Midbrain (tissue), 1 donor: ENCODE measurements at places on chromosomes 1 and 21.

DNA sequence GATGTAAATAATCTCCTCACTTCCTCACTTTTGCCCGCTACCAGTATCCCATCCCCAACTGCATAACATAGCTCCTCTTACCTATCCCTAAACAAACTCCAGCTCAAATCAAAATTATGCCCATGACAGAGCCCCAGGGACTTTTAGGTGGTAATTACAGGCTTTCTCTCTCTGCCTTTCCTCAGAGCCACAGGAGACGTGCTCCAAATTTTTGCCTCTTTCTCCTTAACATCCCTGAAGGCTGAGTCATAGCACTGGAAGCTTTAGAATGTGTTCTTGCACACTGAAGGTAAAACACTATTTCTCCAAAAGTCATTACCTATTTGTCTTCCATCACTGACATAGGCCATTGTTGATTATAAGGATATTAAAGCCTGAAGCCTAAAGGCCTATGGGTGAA, 263.5 kb upstream of the PLD5 start:
- no peak for DNase-seq

DNA sequence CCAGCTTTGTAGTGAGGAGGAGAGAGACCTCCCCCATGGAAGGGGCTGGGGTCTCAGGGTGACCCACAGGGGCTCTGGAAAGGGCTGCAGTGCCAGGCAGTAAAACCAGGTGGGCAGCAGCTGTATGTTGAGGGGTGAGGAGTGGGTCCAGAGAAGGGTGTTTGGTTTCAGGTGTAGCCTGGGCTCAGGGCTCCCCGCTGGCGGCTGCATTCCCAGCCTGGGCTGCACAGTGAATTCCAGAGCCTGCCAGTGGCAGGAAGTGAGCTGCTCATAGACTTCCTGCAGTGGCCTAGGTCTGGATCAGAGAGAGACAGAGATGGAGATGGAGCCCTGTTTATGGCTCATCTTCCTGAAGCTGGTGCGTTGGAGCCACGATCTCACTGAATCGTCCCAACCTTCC, 356.4 kb downstream of the PTPRU start:
- DNase-seq = no peak

GRCh38 chr1:98203466-98203865, 282.6 kb upstream of the DPYD start:
- no peak for DNase-seq

GRCh38 chr21:45572231-45572630, 30.0 kb upstream of the SLC19A1 start:
- no peak for DNase-seq

- DNase-seq = no peak
Measured at GRCh38 chr1:39832294-39832693, 43.6 kb upstream of the BMP8B start.

DNA sequence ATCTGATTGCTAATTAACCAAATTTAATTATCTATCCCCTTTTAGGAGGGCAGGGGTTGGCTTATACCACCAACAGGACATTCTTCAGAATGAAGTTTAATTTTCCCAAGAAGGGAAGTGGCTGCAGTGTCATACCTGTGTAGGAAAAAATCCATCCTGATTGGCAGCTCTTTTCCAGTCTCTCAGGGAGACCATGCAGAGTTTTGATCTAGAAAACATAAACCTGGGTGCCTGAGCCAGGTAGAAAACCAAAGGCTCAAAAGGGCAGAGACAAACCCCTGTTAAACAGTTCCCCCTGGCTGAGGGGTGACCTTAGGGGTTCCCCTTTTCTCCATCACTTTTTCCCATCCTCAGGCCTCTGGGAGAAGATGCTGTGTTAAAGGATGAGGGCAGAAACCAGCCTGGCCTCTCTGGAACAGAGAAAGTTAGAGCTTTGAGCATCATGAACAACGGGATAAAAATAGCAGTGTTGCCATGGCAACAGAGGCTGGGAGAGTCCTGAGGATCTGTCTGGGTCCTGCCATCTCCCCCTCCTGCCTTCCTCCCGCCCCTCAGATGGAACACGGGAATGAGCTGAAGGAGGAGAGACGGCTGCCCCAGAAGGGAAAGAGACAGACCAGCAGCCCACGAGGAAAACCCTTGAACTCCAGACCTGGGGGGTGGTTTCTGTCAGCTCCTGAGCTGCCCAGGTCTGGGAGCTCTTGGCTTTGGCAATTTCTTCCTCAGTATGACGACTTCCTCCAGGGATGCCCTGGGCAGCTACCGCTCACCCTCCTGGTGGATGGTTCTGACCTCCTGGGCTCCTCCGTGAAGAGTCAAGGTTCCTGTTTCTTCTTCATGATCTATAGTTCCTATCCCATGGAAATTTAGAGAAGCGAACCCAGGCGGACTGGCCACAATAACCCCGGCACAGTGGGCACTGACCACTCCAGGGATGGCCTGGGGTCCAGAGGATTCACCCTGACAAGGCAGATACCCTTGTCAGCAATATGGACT, 14.0 kb upstream of the LEMD1 start:
- peak; percentile 18 for DNase-seq

GRCh38 chr1:110019770-110020169, 14.7 kb upstream of the STRIP1 start:
- DNase-seq = no peak

GRCh38 chr1:230641346-230641745, 935 bp upstream of the COG2 start:
- no peak for DNase-seq

- no peak for DNase-seq
Measured at GRCh38 chr1:218342091-218342490, 3.0 kb upstream of the TGFB2 start.

- DNase-seq = no peak
Measured at GRCh38 chr1:239537795-239538194, 151.4 kb downstream of the CHRM3 start.

DNA sequence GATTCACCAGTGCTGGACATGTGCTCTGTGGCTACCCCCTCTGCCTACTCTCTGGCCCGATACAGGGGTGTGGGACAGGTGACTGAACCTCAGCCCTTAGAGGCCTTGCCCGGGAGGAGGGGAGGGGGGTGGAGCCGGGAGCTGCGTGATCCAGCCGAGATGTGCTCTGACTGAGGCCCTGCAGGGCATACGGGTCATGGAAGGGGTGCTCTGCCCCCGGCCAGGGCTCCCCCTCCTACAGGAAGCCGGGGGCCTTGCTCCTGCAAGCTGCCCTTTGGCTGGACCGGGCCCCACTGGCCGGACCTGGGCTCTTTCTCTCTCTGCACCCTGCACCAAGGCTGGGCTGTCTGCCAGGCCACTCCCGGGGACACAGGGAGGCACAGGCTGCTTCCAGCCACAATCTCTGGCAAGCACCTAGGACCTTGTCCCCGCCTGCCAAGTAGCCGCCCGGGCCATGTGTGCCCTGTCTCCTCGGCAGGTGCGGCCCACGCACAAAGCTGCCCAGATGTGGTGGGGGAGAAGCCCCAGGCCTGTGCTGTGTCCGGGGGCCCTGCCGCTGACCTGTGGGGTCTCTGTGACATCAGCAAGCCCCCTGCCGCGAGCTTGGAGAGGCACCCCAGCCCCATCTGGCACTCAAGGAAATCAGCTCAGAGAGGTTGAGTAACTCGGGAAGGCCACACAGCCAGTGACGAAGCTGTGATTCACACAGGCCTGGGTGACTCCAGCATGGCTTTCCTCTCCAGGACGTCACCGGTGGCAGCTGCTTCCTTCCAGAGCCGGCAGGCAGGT, 1.5 kb downstream of the SCNN1D start:
- no peak for DNase-seq

GRCh38 chr1:68314151-68314780, 81.9 kb upstream of the WLS start:
- no peak for DNase-seq

DNA sequence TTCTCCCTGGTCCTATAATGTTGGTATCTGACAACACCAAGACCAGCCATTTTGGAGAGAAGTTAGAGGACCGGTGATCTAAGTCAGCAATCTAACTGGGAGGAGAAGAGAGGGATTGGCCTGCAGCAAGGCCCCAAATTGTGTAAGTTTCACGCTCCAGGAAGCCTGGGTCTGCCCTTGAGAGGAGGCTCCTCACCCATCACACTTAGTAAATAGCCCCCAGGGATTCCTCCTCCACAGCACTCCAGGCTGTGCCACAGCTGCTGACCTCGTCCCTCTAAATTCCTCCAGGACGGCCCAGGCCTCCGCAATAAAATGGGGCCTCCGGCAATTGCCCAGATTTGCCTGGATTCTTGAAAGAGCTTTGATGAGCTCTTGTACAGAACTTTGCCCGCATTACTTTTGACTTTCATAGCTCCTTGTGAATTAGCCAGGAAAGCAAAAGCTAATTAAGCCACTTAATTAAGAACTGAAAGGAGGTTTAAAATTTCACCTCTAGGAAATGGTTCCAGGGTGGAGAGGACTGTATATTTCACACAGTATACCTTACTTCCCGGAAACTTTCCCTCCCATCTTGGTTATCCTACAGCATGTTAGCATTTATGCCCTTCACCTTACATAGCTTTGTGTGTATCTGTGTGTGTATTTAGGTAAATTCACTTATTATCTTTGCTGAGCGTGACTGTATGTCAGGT, 90.5 kb downstream of the LAMC2 start:
- DNase-seq = no peak

DNA sequence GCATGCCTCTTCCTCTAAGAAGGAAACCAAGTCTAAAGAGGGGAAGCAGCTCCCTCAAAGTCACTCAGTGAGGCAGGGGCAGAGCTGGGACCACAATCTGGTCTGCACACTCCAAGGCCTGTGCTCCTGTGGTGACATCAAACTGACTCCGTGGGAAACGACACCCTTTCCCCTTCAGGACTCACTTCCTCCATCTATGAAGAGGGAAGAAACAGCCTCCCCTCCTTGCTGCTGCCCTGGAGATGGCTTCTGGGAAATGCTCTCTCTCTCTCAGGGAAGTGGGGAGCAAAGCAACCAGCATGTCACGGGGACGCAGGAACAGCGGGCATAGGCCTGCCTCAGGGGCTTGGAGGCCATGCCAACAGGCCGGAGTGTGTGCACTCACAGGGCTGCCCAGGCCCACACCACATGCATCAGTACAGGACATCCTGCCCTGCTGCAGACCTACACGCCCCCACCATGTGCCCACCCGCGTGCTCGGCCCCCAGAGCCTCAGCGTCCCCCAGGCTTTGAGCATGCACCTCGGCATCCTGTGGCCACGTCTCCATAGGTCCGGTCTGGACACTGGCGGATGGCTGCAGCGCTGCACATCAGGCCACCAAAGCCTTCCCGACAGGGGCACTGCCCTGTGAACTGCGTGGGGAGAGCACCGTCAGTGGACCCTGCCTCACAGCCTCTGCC, 25.7 kb downstream of the LAMB3 start:
- no peak for DNase-seq

DNA sequence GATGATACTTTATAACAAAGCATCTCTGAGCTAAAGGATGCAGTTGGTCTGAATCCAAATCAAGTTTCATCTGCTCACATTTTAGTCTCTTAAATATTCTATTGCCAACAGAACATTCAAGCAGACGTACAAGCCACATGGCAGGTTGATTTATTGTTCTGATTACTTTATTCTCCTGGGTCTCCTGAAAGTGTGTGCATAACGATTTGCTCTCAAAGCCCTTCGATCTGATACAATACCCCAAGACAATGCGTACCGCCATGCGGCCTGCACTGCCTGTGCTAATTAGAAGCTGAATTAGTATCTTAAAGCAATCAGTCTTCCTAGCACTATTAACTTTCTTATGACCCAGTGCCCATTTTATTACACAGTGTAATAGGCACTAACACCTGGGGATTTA, 56.9 kb downstream of the FHAD1 start:
- DNase-seq = no peak

DNA sequence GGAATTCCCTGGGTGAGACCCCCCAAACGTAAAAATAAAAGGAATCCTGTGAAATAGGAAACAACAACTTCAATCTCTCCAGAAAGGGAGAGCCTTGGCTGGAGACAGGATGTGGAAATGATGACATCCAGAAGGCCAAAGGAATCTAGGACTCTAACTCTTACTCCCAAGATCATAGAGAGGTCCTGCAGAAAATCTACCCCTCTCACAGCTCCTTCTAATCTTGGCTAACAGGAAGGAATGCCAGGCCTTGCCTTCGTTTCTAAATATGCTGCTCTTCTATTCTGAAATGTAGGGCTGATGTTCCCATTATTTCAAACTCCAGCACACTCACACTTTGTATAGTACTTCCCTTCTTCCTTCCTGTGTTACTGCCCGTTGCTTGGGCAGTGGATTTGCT, 40.7 kb downstream of the ARHGEF11 start:
- DNase-seq = no peak

- DNase-seq = no peak
Measured at GRCh38 chr21:36422279-36423098, 37.3 kb downstream of the CHAF1B start.

DNA sequence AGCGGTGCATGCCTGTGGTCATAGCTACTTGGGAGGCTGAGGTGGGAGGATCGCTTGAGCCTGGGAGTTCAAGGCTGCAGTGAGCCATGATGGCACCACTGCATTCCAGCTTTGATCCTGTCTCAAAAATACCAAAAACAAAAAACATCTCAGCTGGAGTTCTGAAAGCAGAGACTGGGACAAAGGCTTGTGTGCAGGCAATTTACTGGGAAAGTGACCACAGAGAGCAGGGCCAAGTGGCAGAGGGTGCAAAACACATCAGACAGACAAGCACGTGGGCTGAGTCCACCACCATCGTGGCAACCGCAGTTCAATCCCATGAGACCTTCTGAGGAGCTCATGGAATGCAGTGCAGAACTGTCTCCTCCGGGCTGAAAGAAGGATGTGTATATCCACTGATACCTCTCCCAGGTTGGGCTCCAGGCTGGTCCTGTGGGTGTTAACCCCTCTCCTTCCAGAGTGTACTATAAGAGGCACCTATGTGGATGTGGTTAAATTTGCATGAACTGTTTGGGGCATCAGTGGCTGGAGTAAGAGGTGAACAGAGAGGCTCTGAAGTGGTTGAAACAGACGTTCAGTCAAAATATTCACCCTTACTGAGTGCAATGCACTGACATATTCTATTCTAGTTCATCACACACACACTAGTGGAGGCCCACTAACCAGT, 10.8 kb downstream of the PIGP start:
- no peak for DNase-seq

DNA sequence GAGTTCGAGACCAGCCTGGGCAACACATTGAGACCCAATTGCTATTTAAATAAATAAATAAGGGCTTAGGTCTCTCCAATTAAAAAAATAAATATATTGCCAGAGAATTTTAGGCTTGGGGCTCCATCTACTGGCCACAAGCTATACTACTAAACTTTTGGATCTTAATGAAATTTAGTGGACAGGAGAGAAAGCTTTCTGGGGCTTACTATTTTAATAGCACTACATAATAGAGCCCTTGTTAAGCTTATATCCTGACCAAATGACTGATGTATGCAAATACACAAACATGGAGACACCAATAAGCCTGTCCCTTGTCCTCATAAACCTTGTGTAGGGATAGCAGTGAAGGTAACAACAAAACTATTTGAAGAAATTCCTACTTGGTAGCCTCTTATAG, 18.4 kb downstream of the CCT3 start:
- DNase-seq = no peak
